ENCODE measurements at places on chromosomes 13 and 19.
A peak's percentile ranks its signal among the peaks of the same experiment; 100 is the strongest.

- DNase-seq: no peak
Observed at GRCh38 chr19:38022791-38023670, 116.0 kb downstream of the SIPA1L3 start.

GRCh38 chr13:67509018-67509417, 278.9 kb upstream of the PCDH9 start:
- no peak for DNase-seq

GRCh38 chr19:8045872-8046568, 6.5 kb upstream of the CCL25 start:
- no peak for DNase-seq

GRCh38 chr19:18320865-18321733, 1.8 kb downstream of the LSM4 start:
- DNase-seq: no peak

- no peak for DNase-seq
Observed at GRCh38 chr19:10111405-10111811, at the start of gene P2RY11. Gene P2RY11, plus strand, starts transcription at chr19:10111693. Its CDS starts 29 bp downstream, at chr19:10111722.

GRCh38 chr13:110523838-110524540, 37.5 kb downstream of the RAB20 start:
- DNase-seq: no peak

DNA sequence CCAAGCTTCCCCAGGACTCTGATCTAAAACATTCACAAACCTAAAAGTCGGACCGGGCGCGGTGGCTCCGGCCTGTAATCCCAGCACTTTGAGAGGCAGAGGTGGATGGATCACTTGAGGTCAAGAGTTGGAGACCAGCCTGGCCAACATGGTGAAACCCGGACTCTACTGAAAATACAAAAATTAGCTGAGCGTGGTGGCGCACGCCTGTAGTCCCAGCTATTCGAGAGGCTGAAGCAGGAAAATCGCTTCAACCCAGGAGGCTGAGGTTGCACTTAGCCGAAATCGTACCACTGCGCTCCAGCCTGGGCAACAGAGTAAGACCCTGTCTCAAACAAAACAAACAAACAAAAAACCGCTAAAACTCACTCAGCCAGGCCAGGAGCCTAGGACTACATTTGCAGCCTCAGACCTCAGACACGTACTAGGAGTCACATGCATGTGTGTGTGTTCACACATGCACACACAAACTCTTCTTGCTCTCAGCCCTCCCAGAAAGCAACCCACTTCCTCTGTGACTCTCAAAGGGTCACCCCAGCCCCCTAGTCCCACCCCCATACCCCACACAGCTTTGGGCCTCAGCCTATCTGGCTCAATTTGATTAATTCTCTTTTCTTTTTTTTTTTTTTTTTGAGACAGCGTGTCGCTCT, 704 bp upstream of the NOTCH3 start:
- DNase-seq: no peak

- no peak for DNase-seq
Observed at GRCh38 chr13:112990783-112991182, 21.8 kb downstream of the MCF2L start.

DNA sequence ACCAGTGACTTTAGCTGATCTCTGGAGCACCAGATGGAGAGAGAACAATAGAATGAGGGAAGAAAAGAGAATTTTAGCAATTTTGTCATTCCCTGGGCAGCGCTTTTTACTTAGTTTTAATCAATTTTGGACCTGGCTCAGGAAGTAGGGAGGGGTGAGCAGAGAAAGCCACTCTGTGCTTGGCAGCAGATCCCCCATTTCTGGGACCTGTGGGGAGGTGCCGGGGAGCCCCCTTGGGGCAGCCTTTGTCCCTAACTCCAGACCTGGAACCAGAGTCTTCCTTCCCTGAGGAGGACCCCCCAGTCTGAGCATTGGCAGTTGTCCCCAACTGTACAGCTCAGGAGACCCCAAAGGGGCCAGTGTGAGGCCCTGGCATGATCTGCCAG, 10.5 kb downstream of the LYL1 start:
- no peak for DNase-seq

DNA sequence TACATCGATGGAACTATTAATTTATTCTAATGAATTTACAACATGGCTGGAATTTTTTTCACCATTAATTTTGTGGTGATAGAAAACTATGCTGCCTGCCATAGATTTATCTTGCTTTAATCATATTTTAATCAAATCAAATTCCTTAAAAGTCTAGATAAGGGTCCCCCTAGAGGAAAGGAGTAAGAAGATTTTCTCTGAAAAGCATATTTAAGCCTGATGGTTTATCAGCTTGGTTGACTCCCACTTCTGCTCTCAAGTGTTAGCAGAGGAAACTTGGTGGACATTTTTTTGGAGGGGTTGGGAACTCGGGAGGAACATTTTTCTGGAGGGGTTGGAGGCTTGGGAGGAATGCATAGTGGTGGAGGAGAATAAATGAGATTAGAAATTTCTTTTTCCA, 253.3 kb downstream of the KCNRG start:
- no peak for DNase-seq

DNA sequence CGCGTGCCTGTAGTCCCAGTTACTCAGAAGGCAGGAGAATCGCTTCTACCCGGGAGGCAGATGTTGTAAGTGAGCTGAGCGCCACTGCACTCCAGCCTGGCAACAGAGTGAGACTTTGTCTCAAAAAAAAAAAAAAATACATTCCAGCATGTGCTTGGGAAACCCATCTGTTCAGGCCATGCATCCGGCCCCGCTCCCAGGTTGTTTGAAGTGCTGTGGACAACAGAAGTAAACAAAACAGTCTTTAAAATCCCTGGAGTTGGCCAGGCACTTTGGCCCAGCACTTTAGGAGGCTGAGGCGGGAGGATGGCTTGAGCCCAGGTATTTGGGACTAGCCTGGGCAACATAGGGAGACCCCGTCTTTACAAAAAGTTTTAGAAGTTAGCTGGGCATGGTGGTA, 3.2 kb upstream of the PTPRS start:
- DNase-seq: peak; percentile 86

DNA sequence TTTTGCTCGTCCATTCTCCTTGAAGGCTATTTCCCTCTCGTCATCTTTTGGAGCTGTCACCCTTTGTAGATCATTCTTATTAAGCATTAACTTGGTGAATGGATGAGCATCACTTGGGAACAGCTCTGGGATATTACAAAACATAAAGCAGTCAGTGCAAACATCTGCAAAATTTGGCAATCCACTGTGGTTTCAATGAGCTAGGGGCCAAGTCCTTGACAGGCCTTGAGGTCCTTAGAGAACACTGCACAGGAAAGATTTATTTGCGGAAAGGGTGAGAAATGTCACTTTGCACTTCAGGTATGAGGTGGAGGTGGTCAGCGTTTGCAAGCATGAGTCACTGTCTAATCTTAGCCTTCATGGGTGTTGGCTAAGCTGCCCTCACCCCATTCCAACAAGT, 239.7 kb upstream of the MAB21L1 start:
- no peak for DNase-seq

DNA sequence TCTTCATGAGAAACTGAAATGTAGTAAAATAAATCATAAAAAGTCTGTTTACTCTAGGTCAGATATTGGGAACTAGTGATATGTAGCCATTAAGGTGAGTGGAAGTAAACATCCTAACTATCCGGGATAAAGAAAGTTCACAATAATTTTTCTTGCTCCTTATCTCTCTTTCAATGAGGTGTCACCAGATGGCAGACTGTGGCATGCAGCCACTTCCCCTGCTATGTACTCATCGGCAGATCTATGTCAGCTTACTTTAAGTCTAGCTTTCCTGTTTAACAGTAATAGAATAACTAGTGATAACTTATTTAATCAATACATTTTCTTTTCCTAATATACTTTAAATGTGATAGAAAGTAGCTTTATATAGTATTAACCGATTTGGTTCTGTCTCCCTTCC, 181.9 kb downstream of the NDFIP2 start:
- no peak for DNase-seq

GRCh38 chr13:59304596-59304995, 859.1 kb downstream of the DIAPH3 start:
- DNase-seq: no peak

- DNase-seq: no peak
Observed at GRCh38 chr13:93286047-93286446, 59.4 kb downstream of the GPC6 start.

DNA sequence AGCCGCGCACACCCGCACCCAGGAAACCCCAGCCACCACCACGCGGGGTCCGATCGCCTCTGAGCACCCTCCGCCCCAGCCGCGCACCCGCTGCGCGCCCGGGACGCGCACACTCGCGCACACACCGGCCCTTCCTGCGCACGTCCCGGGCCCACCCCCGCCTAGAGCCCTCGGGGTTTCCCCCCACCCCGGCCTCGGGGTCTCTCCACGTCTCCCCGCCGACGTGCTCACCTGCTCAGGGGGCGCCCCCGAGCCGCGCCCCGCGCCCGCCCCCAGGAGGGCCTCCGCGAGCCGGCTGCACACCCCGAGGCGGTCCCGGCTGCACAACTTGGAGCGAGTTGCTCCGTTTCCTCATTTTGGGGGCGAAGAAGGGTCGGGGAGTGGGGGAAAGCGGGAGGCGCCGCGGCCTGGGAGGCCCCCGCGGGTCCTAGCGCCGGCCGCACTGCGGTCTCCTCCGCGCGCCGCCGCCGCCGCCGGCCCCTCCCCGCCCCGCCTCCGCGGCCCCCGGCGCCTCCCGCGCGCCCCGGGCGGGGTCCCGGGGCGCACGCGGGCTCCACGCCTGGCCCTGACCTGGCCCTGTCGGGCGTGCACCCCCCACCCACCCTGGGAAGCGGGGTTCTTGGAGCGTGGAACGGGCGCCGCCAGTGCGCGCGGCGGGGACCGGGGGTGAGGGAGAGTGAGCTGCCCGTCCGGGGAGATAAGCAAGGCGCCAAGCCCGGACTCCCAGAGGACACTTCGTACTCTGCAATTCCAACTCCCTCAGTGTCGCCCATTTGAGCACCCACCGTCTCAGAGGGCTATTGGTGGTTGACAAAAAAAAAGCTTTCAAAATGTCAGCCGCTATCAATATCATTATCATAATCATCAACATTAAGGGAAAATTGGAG, at the start of gene MATK:
Gene MATK (minus strand): TSS at position 444 of the 887 bp plus-strand sequence. CDS start 1,246 bp downstream, outside the sequence.
- no peak for DNase-seq

DNA sequence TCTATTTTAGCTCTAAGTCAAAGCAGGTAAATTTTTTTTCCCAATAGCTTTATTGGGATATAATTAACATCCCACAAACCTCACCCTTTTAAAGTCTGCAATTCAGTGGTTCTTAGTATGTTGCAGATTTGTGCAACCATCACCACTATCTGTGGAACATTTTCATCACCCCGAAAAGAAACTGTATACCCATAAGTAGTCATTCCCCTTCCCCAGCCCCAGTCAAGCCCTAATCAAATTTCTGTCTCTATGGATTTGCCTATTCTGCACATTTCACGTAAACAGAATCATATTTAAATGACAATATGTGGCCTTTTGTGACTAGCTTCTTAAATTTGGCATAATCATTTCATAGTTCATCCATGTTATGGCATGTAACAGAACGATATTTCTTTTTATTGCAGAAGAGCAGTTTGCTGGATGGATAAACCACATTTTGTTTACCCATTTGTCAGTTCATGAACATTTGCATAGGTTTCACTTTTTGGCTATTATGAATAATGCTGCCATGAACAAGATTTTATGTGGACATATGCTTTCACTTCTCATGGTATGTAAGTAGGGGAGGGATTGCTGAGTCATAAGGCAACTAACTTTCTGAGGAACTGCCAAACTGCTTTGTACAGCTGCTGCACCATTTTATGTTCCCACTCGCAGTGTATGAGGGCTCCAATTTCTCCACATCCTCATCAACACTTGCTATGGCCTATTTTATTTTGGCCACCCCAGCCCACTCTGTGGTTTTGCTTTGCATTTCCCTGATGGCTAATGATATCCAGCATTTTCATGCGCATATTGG, 10.9 kb downstream of the SLC46A3 start:
- DNase-seq: peak; percentile 51

GRCh38 chr19:57099199-57099661, 20.6 kb upstream of the USP29 start:
- no peak for DNase-seq

- DNase-seq: no peak
Observed at GRCh38 chr13:24678151-24678550, 2.1 kb upstream of the ATP12A start.

GRCh38 chr19:16095071-16095571, 16.6 kb upstream of the RAB8A start:
- no peak for DNase-seq

GRCh38 chr19:34366738-34367623, 2.0 kb downstream of the GPI start:
- DNase-seq: no peak

GRCh38 chr19:56101746-56102535, 19.2 kb downstream of the ZNF787 start:
- DNase-seq: no peak

- no peak for DNase-seq
Observed at GRCh38 chr19:1445185-1445931, 4.6 kb upstream of the APC2 start.

DNA sequence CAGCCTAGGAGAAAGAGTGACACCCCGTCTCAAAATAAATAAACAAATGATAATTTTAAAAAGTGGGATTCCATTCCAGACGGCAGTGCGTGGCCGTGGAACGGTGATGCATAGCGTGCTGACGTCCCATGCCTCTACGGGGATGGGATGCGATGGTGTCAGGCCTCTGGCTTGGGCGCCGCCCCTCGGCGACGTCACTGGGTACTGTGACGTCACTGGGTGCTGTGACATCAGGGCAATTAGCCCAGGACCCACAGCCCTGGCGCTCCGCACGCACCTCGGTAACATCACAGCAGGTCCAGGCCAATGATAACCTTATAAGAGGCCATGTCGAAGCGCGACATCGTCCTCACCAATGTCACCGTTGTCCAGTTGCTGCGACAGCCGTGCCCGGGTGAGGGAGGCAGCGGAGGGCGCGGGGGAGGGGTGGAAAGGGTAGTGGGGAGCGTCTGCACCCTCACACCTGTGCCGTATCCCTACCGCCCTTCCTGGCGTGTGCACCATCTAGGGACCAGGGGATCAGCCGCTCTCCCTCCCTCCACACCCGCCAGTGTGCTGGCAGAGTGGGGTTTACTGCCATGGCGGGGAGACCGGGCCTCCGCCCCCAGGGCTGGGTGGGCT, at the start of gene GAPDHS:
Gene GAPDHS (plus strand): TSS at position 256 of the 621 bp plus-strand sequence. CDS start 72 bp downstream, at position 328.
- DNase-seq: no peak

- DNase-seq: no peak
Observed at GRCh38 chr19:47144630-47145029, 14.0 kb downstream of the SAE1 start.

- DNase-seq: no peak
Observed at GRCh38 chr19:6813659-6814058, 41.2 kb downstream of the VAV1 start.

DNA sequence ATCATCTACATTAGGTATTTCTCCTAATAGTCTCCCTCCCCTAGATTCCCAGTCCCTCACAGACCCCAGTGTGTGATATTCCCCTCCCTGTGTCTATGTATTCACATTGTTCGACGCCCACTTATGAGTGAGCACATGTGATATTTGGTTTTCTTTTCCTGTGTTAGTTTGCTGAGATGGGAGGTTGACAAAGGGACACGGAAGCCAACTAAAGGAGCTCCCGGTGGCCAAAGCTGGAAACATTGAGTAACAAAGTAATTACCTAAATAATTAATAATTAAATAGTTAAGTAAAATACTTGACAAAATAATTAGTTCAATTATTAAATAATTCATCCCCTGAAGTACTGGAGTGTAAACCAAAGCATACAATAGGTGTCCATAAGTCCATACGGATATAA, 1.7 kb upstream of the PRR20A start:
- DNase-seq: no peak

- no peak for DNase-seq
Observed at GRCh38 chr13:52026246-52026626, 1.7 kb downstream of the UTP14C start.
